SK-N-SH (cell line): ENCODE measurements at places on chromosomes 5 and 9. TPM values are rescaled to one million over a fixed set of nuclear protein-coding genes. Genes with fewer than 3 reads are reported as not detected.

DNA sequence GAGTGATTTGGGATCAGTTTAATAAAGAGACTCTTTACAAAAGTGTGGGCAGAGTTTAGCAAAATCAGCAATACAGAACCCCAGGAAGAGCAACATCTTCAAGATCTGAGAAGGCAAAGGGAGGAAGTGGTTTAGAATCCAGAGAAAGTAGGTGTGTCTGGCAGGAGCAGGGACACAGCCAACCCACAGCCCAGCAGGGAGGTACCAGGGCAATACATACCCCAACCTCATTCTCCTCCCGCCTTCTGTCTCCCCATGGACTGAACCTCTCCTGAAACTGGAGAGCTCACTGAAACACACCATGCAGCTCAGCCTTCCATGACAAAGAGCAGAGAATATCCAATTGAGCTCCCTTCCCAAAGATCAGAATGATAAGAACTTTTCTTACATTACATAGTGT is 283.4 kb downstream of the PRELID2 start:
- DNase-seq, result no peak

- DNase-seq, result peak; percentile 93
These were observed 7.3 kb upstream of the BARHL1 start for GRCh38 chr9:132575005-132575609.

DNA sequence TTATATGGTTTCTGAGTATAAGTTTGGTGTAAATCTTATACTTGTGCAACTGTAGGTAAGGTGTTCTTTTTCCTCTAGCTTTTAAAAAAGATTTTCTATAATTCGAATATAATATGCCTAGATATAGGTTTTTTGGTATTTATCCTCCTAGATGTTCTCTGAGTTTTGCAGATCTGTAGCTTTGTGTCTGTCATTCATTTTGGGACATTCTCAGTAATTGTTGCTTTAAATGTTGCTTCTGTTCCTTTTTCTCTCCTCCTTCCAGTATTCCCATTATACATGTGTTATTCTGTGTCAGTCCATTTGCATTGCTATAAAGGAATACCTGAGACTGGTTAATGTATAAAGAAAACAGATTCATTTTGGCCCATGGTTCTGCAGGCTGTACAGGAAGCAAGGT is 33.7 kb downstream of the LURAP1L start:
- no peak for DNase-seq

DNA sequence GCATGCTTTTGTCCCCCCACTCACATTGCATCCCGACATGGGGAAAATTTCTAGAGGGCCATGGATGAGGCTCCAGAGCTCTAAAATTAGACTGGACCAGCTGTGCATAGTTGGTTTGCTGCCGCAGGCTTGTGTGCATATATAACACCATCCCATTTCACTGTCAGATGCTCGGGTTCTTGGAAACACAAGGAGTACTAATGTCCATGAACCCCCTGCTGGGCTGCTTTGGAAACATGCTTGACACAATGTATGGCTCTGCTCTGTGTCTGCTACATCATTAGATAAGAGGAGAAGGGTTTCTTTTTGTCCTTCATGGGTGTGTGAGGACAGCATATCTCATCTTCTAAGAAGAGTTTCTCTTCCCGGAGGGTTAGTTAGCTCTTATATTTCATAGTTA is 292.1 kb upstream of the RORB start:
- DNase-seq, result no peak

GRCh38 chr9:132356324-132356924 is 1.6 kb upstream of the SETX start:
- DNase-seq, result no peak

GRCh38 chr5:75053054-75053303 is 621 bp upstream of the GCNT4 start:
- no peak for DNase-seq

Gene ABITRAM
- 13.9 and 18.2 TPM in 2 replicates for polyA plus RNA-seq

Gene GDA
- polyA plus RNA-seq, result not detected in 2 replicates
